ENCODE measurements at places on chromosomes 2 and 18.

GRCh38 chr18:48862132-48862531 lies 88.6 kb downstream of the SMAD7 start:
- DNase-seq = no peak

GRCh38 chr2:97871096-97871780 lies 124.5 kb downstream of the TMEM131 start:
- DNase-seq = peak; percentile 20

- DNase-seq = no peak
Observed at GRCh38 chr2:218400167-218400929, 680 bp downstream of the CTDSP1 start.

DNA sequence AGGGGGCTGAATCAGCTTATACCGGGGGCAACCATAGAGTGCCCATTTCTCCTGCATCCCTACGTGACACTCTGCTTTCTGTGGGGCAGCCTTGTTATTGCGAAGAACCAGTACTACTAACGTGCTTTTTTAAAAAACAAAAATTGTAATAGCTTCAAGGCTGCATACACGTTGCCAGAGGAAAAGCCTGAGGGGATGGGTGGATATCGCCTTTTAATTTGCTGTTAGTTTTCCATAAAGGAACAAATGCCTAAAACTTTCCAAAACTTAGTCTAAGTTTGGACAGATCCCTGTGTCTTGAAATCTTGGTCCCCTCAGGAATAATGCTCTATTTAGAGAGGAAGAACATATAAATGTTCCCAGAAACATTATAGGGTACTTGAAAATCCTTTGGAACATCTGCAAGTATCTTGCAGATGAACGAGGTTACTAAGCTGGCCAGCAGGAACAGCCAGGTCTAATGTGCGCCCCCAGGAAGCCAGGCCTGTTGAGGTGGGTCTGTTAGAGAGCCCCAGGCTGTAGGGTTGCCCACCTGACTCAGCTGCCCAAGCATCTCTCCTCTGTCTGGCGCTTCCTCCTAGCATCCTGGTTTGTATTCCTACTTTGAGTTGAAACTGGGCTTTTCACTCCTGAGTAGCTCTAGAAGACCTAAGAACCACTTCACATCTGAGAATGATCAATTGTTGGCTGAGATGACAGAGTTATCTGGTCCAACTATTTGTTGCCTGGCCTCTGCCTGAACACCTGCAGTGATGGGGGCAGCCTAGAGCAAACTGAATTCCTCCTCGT lies 96.9 kb downstream of the TGOLN2 start:
- DNase-seq = no peak

DNA sequence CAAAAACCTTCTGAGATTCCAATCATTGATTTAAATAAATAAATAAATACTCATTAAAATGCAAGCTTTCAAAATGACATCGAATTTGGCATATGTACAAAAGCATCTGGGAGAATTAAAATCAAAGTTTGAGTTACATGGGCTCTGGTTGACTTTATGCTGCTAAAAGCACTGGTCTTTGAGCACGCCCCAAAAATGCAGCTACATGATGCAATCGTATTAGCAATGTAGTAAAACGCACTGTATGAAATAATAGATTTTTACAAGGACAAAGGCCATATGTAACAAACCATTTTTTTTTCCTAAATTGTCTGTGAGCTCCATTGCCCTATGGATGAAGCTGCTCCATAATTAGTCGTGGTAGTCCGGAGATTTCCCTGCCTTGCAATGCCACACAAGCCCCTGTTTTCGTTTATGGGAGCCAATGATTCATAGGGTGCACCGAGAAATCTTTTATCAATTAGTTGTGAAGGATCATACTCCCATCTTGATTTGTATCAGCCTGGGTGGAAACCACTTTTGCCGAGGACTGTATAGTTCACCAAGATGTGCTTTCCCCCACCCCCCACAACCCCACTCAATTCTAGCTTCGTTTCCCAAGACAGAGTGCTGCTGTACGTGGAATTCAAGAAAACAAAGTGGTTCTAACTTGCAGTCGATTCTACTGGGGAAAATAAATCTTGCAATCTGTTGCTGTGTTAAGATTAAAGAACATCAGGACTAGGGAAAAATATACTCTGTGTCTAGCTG lies 268.4 kb downstream of the IRS1 start:
- DNase-seq = no peak

- no peak for DNase-seq
Observed at GRCh38 chr18:570697-571096, 9.5 kb upstream of the CETN1 start.

- DNase-seq = no peak
Observed at GRCh38 chr18:38646296-38646695, 1080.7 kb upstream of the CELF4 start.

All from astrocyte of the cerebellum (primary cell).